ENCODE measurements at places on chromosomes 5 and 9. TPM values are rescaled to one million over a fixed set of nuclear protein-coding genes. Genes with fewer than 3 reads are reported as not detected.

DNA sequence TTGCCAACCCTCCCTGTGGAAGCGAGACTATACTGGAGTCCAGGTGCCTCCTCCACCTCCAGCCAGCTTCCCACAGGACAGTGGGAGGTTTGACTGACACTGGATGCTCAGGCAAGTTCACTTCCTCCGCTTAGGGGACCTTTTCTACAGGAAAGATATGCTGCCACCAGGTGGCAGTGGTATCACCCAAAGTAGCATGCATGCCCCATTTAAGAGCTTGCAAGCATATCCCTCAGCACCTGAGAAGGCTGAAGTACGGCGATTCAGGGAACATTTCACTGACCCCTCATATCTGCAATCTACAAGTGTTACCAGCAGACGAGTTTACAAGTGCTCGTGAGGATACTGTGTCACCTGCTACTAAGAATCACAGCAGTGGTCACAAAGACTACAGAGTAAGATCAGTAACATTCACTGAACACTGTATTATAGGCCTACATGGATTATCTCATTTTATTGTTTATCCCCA is 75.5 kb downstream of the KLHL3 start:
- no peaks in the 10 kb centered on the region for H3K36me3 ChIP-seq
- H3K27me3 ChIP-seq = no peaks in the 10 kb centered on the region
- no peaks in the 10 kb centered on the region for H3K4me1 ChIP-seq
- H3K4me3 ChIP-seq = no peak overlapping the region
- DNase-seq = peak; percentile 55
- no peak overlapping the region for H3K27ac ChIP-seq

- no peak overlapping the region for H3K27ac ChIP-seq
- H3K27me3 ChIP-seq = no peaks in the 10 kb centered on the region
Measured at GRCh38 chr5:148615644-148616275, 38.6 kb downstream of the HTR4 start.

DNA sequence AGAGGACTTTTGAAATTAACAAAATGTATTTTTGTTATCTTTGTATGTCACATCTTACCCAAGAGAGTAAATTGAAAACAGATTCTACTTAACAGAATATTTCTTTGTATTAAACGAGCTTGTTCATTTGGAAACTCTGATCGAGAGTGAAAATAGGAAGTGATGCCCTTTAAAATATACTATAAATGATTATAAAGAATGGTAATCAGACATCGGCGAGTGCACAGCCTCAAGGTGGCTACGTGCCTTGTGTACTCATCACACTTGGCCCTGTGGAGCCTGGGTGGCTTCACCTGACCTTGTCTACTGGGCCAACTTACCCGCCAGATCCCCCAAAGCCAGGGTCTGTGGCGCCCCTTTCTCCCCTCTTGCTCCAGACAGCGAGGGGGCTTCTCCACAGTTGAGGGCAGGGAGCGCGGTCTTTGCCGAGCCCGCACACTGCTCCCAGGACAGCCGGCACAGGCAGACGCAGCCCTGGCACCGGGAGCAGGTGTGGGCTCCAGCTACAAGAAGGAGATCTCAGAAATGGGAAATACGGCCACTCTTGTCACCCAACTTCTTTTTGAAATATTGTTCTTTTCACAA is 243.2 kb downstream of the CEMIP2 start:
- no peak overlapping the region for H3K27ac ChIP-seq
- no peaks in the 10 kb centered on the region for H3K36me3 ChIP-seq
- no peak overlapping the region for H3K4me3 ChIP-seq

DNA sequence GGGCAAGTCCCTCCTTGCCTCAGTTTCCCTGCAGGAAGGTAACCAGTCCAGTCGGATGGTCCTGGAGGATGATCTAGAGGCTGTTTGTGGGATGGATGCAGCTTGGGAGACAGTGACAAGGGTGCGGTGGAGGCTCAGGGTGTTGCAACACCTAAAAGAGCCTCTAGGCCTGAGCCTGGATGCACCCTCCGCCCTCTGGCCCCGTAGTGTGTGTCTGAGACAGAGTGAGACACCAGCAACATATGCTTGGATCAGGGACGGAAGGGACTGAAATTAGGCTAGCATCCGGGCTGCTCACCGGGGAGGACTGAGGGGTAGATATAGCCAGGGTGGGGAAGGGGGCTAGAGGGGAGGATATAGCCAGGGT is 1.1 kb downstream of the CRAT start:
- peaks cover 15% of the 10 kb centered on the region for H3K4me1 ChIP-seq
- H3K27me3 ChIP-seq = no peaks in the 10 kb centered on the region

GRCh38 chr9:88781628-88782391 is 209.5 kb upstream of the S1PR3 start:
- H3K4me1 ChIP-seq = peaks cover 45% of the 10 kb centered on the region
- no peak overlapping the region for H3K4me3 ChIP-seq
- DNase-seq = peak; percentile 69
- H3K27me3 ChIP-seq = no peaks in the 10 kb centered on the region
- no peaks in the 10 kb centered on the region for H3K36me3 ChIP-seq
- peak overlapping the region; percentile 32 for H3K27ac ChIP-seq

- H3K27ac ChIP-seq = no peak overlapping the region
- no peak overlapping the region for H3K4me3 ChIP-seq
- H3K36me3 ChIP-seq = no peaks in the 10 kb centered on the region
- no peaks in the 10 kb centered on the region for H3K27me3 ChIP-seq
- H3K4me1 ChIP-seq = no peaks in the 10 kb centered on the region
- DNase-seq = peak; percentile 75
Measured at GRCh38 chr5:164289526-164289925, 784.1 kb downstream of the MAT2B start.

DNA sequence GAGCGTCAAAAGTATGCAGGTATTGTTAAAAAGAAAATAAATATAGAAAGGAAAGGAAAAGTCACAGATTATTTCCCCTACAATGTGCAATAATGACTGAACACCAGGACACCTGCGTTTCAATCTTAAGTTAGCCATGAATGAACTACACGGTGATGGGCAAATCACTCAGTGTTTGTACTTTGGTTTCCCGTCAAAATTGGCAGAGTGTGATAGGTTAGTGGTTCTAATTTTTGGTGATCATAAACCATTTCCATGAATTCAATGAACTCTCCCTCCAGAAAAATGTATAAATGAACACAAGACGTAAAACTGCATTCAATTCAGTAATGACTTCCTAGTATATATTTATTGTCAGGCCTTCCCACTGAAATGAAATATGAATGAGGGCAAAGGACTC is 59.0 kb upstream of the ITGA1 start:
- H3K27me3 ChIP-seq = no peaks in the 10 kb centered on the region
- no peaks in the 10 kb centered on the region for H3K4me1 ChIP-seq
- DNase-seq = no peak
- no peaks in the 10 kb centered on the region for H3K36me3 ChIP-seq
- H3K27ac ChIP-seq = no peak overlapping the region

GRCh38 chr9:92648474-92648971 is 21.4 kb downstream of the IPPK start:
- H3K4me1 ChIP-seq = no peaks in the 10 kb centered on the region
- no peak overlapping the region for H3K27ac ChIP-seq
- no peaks in the 10 kb centered on the region for H3K27me3 ChIP-seq

- H3K27me3 ChIP-seq = no peaks in the 10 kb centered on the region
- peaks cover 33% of the 10 kb centered on the region for H3K36me3 ChIP-seq
- H3K4me3 ChIP-seq = no peak overlapping the region
- DNase-seq = no peak
Measured at GRCh38 chr5:111494355-111494999, 17.9 kb downstream of the STARD4 start.

The C5orf52 gene
- total RNA-seq = not detected

The IFNA13 gene
- total RNA-seq = not detected

The PCA3 gene
- total RNA-seq = not detected

The TIFAB gene
- total RNA-seq = not detected
